Activated CD4-positive, alpha-beta T cell treated with anti-CD3 and anti-CD28 coated beads, Interleukin-2, amount 10 ng/mL, durations not matched to agents 7 days and 5 days (primary cell): ENCODE measurements at places on chromosomes 1 and 21. TPM values are rescaled to one million over a fixed set of nuclear protein-coding genes. Genes with fewer than 3 reads are reported as not detected.

GRCh38 chr1:230459465-230459864, 33.3 kb upstream of the PGBD5 start:
- no peaks in the 10 kb centered on the region for H3K36me3 ChIP-seq
- no peak for DNase-seq
- peaks cover 35% of the 10 kb centered on the region for H3K27me3 ChIP-seq
- no peak overlapping the region for H3K27ac ChIP-seq
- H3K4me3 ChIP-seq = no peak overlapping the region

GRCh38 chr1:160410406-160411005, 10.1 kb downstream of the VANGL2 start:
- H3K27ac ChIP-seq = no peak overlapping the region
- peaks cover 4% of the 10 kb centered on the region for H3K27me3 ChIP-seq
- no peaks in the 10 kb centered on the region for H3K4me1 ChIP-seq
- H3K36me3 ChIP-seq = no peaks in the 10 kb centered on the region

DNA sequence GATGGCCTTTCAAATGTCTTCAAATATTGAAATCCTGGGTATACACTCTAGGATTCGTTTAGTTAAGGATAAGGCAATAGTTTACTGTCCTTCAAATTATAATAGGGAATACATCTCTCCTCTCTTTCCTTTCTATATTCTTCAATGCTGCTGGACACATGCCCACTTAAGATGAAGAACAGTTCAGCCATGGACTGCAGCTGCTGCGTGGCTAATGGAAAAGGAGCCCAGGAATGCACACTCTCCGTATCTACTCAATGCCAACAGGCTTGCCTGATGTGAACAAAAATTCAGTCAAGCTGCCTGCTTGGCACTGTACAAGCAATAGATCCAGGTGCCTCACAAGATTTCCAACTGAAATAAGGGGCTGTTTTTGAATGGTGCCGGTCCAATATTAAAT, 321.2 kb upstream of the LYPLAL1 start:
- no peaks in the 10 kb centered on the region for H3K27me3 ChIP-seq
- DNase-seq = no peak
- H3K27ac ChIP-seq = no peak overlapping the region
- H3K36me3 ChIP-seq = no peaks in the 10 kb centered on the region

DNA sequence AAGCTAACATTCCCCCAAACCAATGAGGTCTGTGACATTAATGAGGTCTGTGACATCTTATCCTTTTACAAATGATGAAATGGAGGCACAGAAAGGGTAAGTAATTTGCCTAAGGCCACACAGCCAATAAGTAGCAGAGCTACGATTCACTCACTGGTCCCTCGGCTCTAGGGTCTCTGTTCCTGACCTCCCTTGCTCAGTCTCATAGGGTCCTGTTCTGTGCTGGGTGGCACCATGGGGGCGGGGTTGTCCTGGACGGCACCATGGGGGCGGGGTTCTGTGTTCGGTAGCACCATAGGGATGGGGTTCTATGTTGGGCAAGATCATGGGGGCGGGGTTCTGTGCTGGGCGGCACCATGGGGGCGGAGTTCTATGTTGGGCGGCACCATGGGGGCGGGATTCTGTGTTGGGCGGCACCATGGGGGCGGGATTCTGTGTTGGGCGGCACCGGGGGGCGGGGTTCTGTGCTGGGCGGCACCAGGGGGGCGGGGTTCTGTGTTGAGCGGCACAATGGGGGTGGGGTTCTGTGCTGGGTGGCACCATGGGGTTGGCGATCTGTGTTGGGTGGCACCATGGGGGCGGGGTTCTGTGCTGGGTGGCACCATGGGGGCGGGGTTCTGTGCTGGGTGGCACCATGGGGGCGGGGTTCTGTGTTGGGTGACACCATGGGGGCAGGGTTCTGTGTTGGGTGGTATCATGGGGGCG, 55.6 kb downstream of the CLSTN1 start:
- DNase-seq = peak; percentile 15
- H3K4me1 ChIP-seq = peaks cover 15% of the 10 kb centered on the region
- H3K27me3 ChIP-seq = no peaks in the 10 kb centered on the region
- H3K4me3 ChIP-seq = no peak overlapping the region

- no peaks in the 10 kb centered on the region for H3K36me3 ChIP-seq
- no peak for DNase-seq
- no peaks in the 10 kb centered on the region for H3K27me3 ChIP-seq
- H3K4me3 ChIP-seq = no peak overlapping the region
- no peak overlapping the region for H3K27ac ChIP-seq
Observed at GRCh38 chr21:21457077-21457476, 458.9 kb downstream of the NCAM2 start.

GRCh38 chr1:94013367-94013878, 104.2 kb upstream of the GCLM start:
- H3K27ac ChIP-seq = no peak overlapping the region
- no peak overlapping the region for H3K4me3 ChIP-seq
- H3K36me3 ChIP-seq = no peaks in the 10 kb centered on the region
- DNase-seq = no peak
- H3K4me1 ChIP-seq = peaks cover 27% of the 10 kb centered on the region
- peaks cover 11% of the 10 kb centered on the region for H3K27me3 ChIP-seq

The RNU1-2 gene
- 2,477 TPM for total RNA-seq
